Stimulated activated naive CD8-positive, alpha-beta T cell treated with anti-CD3 and anti-CD28 coated beads, Interleukin-15, amount 100 ng/mL, for 72 hours (primary cell): ENCODE measurements at places on chromosomes 3 and 15.

GRCh38 chr3:47603332-47603731 lies 24.7 kb upstream of the CSPG5 start:
- no peak for DNase-seq

GRCh38 chr15:41331833-41332193 lies 578 bp downstream of the OIP5 start:
- DNase-seq, result no peak

GRCh38 chr15:27059610-27060202 lies 88.7 kb downstream of the GABRG3 start:
- peak; percentile 19 for DNase-seq

DNA sequence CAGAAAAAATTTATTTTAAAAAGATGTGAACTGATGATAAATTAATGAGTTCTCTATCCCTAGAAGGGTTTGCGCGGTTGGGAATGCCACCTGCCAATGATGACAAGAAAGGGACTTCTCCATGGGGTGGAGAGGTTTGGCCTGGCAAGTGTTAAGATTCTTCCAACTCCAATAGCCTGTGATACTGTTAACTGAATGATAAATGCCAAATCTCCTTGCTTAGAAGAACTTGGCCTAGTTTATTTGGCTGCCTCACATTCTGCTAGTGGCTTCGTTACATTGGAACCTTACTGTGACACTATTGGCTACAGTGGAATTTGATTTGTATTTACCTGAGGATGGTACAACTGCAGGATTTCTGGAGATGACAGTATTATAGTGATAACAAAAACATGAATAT lies 91.7 kb upstream of the CCNL1 start:
- DNase-seq, result no peak

- DNase-seq, result no peak
These were observed 570.2 kb upstream of the ALCAM start for GRCh38 chr3:104796556-104796955.

DNA sequence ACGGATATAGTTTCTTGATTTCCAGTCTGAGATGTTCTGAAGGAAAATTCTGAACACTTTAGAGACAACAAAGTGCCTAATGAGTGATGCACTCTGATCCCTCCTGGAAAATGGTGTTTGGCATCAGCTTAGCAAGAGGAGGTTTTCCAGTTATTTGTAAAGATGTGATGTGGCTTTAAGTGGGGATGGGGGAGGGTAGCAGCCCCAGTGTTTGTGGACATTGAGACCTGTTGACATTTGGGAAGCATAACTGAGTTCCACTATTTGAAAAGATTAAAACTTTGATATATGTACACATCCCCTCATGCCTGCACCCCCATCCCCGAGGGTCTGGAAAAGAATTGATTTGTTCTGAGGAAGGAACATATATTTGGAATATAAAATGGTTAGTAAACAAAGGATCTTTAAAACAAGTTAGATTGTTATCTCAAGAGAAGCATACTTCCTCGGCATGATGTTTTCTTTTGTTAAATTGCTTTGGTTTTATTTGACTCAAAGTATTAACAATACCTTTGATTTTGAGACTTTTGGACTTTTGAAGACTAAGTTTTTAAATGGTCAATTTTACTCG lies 6.5 kb downstream of the IGF1R start:
- no peak for DNase-seq
